ENCODE measurements at places on chromosomes 13 and 19.
A peak's percentile ranks its signal among the peaks of the same experiment; 100 is the strongest.

DNA sequence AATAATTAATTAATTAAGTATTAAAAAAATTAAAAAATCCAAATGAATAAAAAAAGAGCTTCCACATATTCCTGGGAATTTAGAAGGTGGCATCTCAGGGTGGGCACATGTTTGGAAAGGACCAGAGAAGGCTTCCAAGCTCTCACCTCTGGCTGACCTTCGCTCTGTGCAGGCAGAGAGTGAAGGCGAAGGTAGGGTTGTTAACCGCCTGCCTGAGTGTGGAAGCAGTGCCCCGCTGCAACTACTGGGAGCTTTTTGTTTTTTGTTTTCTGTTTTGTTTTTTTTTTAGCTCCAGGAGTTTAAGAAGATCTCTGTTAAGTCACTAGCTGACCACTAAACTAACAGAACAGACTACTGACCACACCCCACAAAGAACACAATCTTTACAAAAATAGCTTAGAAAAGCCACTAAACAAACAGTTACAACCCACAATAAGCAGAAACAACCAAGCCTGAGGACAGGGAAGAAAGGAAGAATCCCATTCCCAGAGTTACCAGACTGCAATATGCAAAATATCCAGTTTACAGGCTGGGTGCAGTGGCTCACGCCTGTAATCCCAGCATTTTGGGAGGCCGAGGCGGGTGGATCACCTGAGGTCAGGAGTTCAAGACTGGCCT is 11.4 kb downstream of the ZNF541 start:
- DNase-seq = no peak

- DNase-seq = no peak
Observed at GRCh38 chr19:4902796-4903195, at the start of gene ARRDC5. Gene ARRDC5 (minus strand): TSS chr19:4902896. CDS start chr19:4902825, 71 bp downstream.

DNA sequence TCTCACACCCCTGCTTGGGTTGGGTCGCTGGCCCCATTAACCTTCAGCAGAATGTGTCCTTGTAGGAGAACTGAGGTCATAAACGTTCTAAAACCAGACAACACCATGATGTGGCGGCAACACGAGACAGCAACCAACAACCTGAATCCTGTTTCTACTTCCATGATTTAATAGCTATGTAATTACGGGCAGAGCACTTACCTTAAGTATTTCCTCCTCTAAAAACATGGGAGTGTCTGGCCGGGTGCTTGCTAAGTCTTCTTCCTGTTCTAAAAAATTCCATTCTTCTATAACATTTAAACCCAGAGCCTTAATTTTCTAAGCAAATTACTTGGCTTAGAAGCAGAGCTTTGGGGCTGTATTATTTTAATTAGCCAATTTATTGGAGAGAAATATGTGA is 33.5 kb upstream of the IRS2 start:
- no peak for DNase-seq

DNA sequence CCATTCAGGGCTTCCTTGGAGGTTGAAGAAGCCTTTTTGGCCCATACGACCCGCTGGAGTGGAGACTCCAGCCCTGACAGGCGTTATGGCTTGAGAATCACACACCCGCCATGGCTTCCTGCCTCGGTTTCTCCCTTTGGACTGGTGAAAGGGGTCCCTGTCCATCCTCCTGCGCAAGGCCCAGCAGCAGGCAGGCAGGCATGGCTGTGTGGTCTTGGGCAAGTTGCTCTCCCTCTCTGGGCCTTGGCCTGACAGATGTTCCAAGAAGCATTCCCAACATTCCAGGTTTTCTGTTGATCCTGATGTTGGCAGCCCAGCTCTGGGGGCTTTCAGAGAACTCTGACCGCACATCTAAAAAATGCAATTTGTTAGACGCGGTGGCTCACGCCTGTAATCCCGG is 8.1 kb downstream of the PTPRS start:
- no peak for DNase-seq

DNA sequence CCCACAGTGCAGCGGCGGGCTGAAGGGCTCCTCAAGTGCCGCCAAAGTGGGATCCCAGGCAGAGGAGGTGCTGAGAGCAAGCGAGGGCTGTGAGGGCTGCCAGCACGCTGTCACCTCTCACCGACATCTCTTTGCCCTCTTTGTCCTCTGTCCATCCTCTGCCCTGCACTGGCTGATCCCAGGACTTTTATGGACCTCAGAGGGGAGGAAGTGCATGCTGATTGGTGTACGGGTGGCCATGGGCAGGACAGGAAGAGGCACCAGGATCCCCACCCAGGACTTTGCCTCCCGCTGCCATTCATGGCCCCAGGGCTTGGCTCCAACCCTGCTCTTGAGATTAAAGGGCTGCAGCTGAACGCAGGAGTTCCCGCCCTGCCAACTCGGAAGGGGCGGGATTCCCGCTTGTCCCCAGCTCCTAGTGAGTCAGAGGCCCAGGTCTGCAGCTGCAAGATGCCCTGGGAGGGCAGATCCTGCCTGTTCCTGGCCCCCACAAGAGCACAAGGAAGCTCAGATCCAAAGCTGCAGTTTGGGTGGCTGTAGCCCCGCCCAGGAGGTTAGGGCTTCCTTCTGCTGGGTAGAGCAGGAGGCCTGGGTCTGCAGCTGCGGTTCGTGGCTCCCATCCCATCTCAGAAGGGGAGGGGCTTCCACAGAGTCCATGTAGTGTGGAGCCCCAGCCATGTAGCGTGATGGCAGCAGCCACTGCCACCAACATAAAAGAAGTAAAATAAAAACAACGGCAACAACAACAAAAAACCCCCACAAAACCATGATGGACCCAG is 1716.7 kb downstream of the SLITRK1 start:
- DNase-seq = no peak

GRCh38 chr13:63838366-63839110 is 2422.9 kb upstream of the PCDH20 start:
- no peak for DNase-seq

- DNase-seq = peak; percentile 93
Observed at GRCh38 chr13:91398413-91399188, at the start of gene GPC5. Gene GPC5 (plus strand): TSS chr13:91398621.

- no peak for DNase-seq
Observed at GRCh38 chr13:94109715-94110374, 369.6 kb downstream of the DCT start.

DNA sequence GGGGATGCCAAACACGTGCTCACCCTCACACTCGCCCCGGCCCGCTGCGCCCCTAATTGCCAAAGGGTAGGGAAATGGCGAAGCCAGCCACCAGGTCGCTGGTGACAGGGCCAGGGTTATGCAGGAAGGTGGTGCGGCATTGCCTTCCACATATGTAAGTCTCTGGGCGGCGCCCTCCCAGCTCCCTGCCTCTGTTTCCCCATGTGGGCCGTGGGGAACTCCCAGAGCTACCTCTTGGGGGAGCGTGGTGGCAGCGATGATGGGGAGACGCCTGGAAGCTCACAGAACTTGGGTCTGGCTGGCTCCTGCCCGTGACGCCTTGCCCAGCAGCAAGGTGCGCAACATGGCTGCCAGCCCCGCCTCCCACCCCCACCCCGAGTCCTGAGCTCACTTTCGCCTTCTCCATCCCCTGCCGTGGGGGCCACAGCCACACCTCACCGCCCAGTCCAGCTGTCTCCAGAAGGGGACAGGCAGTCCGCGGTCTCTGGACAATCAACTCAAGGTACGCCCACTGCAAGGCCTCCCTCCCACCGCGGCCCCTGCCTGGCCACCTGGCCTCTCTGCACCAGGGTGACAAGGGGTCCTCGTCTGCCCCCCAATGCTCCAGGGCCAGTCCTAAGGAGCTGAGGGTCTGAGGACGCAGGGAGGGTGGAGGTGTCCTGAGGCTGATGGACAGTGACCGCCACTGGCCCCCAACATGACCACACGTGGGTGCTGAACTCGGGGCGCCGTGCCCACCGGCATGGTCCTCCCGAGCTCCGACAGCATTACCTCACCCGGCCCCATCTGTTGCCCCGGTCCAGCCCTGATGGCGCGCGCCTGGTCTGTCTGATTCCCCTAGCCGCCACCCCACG is 6.6 kb downstream of the C19orf25 start:
- no peak for DNase-seq

DNA sequence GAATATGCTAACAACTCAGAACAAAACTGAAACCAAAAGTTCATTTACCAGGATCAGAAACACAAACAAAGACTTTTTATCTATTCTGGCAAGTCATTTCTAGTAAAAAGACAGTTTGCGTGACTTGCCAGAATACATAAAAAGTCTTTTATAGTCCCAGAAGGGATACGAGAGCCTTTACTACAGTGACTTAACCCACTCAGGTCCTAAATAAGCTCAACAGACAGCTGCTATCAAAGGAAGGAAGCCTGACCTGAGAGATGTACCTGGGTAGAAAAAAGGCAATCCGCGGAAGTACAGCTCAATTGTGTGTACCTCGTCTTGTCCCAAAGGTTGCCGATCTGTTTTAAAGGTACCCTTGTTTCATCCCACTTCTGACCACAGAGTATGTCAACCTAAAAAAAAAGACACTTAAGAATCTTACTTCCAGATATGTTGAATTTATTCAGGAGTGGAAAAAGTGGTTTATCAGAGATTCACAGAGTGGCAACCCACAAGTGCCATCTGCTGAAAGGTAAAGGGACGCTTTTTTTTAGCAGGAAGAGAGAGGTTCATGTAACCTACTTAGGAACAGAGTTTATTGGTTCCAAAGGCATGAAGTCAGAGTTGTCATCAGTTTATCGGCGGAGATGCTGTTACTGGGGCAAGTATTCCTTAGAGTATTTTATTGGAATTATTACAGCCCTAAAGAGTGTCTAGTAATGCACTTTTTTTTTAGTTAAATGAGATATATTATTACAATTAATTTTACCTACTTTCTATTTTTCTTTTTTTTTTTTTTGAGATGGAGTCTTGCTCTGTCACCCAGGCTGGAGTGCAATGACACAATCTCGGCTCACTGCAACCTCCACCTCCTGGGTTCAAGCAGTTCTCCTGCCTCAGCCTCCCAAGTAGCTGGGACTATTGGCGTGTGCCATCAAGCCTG is 69.7 kb upstream of the C1QTNF9B start:
- DNase-seq = no peak

DNA sequence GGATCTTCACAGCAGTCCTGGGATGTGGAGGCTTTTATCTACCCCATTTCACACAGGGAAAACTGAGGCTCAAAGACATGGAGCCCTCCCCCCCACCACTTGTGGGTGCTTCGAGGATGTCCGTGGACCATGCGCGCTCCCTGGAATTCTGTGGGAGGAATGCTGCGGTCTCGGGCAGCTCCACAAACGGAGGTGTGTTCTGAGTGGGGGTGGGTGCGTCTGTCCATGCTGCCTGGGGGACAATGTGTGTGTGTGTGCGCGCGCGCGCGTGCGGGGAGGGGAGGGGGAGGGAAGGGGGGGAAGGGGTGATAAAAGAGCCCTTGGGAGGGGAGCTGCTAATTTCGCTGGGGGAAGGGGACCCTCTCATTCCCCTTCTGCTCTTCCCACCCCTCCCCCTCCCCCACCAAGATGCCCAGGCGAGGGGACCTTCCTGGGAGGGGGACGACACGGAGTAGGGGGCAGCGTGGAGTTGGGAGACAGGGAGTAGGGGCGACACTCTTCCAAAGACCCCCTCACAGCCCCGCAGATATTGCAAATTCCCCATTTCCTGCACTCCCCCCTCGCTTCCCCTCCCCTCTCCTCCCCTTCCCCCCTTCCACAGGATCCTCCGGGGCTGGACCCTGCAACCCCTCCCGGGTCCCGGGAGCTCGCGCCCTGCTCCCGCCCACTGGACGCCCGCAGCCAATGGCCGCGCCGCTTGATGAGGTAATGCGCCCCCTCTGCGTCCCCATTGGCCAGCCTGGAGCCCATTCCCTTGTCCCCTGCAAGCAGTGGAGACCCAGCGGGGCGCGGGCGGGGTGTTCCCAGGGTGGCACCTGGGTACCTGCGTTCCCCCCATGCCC is 18.9 kb upstream of the ZNRF4 start:
- no peak for DNase-seq

DNA sequence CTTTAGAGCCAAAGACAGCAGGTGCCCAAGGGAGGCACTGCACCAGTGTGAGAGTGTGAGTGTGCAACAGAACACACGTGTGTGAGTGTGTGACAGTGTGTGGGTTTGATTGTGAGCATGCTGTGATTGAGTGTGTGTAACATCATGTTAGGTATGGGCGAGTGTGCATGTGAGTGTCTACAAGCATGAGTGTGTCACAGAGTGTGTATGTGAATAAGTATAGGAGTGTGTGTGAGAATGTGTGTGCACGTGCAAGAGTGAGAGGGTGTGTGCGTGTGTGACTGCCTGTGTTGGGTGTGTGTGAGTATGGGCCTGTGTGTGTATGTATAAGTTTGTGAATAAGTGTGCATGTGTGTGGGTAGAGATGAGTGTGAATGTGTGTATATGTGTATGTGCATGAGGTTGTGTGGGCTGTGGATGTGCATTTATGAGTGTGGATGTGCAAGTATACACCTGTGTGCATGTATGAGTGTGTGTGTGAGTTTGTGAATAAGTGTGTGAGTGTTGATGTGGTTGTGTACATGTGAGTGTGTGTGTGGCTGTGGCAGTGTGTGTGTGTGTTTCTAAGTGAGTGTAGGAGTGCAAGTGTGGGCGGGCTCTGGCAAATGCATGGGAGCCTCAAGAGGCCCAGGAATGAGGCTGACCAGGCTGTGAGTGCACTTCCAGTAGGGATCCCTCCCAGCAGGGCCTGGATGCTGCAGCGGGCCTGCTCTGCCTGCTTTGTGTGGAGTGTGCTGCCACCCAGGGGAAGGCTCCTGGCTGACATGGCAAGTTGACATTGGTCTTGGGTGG is 198.4 kb downstream of the COL4A1 start:
- peak; percentile 57 for DNase-seq

- DNase-seq = no peak
Observed at GRCh38 chr19:45079911-45080370, 881 bp downstream of the GEMIN7 start.

- DNase-seq = no peak
Observed at GRCh38 chr13:58583966-58584365, 952.4 kb downstream of the PCDH17 start.

- DNase-seq = no peak
Observed at GRCh38 chr19:898663-899062, 5.4 kb downstream of the RNU6-9 start.

DNA sequence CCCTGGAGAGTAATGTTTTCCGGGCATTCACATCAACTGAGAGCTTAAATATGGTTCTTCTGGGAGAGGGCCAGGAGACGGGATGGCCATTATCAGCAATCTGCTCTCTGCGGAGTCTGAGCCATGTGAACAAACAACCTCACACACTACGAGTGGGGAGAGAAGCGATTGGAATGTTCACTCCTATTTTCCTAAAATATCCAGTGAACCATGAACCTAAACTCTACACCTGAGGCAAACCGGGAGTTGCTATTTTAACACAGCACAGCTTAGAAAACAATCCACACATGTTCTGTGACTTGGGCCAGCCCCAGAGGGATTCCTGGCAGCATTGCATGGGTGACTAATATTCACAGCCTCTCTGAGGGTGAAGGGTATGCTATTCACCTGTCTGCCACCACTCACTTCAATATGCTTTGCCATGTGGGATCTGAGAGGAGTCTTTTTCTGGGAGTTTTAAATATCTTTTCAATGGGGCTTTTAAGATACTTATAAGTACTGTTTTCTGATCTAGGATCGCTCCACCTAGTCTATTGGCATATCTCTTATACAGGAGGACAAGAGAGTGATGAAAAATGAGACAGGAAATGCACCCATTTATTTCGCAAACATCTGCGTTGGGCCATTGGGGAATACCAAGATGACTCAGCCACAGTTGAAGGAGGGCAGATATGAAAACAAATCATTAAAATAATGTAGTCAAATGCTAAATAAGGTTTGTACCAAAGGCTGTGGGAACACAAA is 72.6 kb upstream of the SERP2 start:
- no peak for DNase-seq
